Right ventricle myocardium inferior (tissue), 1 donor: ENCODE measurements at places on chromosomes 3 and 15. TPM values are rescaled to one million over a fixed set of nuclear protein-coding genes. Genes with fewer than 3 reads are reported as not detected.

The AMIGO3 gene
- not detected for total RNA-seq

The SLC28A2 gene
- not detected for total RNA-seq

- no peak for DNase-seq
Measured at GRCh38 chr3:50594253-50594785, 17.3 kb downstream of the CISH start.

- DNase-seq, result no peak
Measured at GRCh38 chr15:86127547-86127946, 47.9 kb downstream of the AGBL1 start.

DNA sequence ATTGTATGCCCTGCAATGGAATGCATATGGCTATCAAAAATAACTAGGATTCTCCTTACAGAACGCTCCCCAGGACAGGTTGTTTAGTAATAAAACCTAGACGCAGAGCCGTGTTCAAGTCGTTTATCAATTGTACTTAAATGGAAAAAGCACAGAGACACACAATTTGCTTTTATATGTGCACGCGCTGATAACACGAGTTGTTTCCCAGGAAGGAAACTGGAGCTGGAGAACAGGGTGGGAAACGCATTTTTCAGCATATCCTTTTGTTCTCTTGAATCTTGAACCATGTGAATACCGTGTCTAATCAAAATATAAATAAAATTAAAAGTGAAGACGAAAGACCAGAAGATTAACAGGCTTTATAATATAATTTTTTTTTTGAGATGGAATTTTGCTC is 3.6 kb upstream of the ANPEP start:
- no peak for DNase-seq

- DNase-seq, result no peak
Measured at GRCh38 chr3:47424434-47425382, 43.9 kb downstream of the PTPN23 start.

- DNase-seq, result no peak
Measured at GRCh38 chr15:99057697-99058420, 47.0 kb upstream of the SYNM start.

GRCh38 chr3:124147429-124147828 is 155.5 kb upstream of the ROPN1 start:
- no peak for DNase-seq

- no peak for DNase-seq
Measured at GRCh38 chr3:196198771-196199753, 12.1 kb downstream of the ZDHHC19 start.

GRCh38 chr3:84836961-84837360 is 121.8 kb upstream of the CADM2 start:
- DNase-seq, result no peak

- no peak for DNase-seq
Measured at GRCh38 chr3:106117490-106117858, 248.7 kb upstream of the CBLB start.

DNA sequence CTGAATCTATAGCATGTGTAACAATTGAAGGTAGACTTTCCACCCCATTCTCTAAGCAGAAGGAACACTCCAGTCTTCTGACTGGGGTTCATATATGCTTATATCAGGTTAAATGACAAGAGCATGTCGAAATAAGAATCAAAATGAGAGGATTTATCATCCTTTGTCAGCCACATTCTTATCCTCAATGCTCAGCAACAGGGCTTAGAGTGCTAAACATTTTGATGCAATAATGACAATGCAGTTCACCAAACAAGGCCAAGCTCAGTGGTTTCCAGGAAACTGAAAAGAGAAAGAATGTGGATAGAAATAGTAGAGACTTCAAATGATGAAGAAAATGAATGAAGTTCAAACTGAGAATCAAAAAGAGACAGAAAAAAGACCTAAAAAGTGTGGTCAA is 78.0 kb downstream of the FSIP1 start:
- no peak for DNase-seq

DNA sequence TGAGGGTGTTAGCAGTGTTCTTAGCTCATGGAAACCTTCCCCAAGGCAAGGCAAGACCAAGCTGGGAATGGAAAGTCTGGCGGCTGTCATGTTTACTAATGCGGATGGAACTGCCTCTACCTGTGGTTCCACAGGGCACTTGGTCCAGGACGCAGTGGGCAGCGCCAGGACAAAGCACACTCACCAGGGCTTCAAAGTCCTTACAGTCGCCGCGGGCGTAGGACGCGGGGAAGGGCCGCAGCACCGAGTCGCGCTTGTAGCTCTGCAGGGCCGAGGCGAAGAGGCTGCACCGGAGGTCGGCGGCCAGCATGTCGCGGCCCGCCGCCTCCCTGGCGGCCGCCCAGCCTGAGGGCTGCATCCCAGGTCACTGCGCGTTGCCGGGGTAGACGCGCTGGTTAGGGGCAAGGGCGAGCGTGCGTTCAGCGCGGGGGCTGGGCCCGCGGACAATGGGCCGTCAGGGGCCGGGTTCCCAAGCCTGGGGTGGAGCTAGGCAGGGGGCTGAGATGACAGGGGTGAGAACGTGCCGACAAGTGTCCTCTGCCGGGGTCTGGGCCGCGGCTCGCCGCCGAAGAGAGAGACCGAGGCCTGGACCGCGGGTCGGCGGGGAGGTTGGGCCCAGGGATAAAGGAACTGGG is 497 bp downstream of the PARP16 start:
- peak; percentile 76 for DNase-seq

DNA sequence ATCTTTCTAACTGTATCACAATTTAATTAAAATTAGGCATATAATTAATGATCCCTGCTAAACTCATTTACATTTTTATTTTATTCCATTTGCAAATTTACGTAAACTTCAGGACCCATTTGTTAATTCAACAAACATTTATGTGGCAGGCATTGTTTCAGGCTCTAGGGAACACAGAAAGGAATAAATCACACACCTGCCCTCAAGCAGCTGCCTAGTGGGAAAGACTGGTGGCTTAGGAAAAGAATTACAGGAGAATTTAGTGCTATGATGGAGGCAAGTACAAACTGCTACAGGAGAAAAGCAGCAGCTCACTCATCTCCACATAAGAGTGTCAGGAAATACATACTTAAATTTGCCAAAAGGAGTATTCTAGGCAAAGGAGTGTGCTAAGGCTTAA is 11.2 kb downstream of the CBLB start:
- DNase-seq, result no peak
